ENCODE measurements at places on chromosomes 11 and 22.

DNA sequence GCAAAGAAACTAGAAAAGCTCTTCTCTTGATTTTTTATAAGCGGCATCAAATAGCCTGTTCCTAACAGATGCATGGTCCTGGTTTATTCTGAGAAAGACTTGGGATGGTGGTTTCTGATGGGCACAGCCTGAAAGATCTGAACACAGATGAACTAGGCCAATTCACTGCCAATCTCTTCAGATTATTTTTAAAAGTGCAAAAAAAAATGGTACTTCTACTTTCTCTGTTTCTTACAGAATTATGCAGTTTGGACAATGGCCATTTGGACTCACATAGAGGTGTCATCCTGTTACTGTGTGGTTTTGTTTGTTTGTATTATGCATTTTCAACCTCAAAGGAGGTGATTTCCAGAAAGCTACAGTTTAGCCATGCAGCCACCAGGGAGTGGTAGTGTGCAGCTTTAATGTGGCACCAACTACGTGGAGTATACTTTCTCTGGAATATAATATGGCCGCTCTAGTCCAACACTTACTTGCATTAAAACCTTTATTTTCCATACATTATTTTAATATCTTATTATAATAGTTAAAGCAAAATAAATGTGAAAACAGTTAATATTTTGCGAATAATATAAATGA lies 469.8 kb upstream of the KIRREL3 start:
- DNase-seq: no peak

DNA sequence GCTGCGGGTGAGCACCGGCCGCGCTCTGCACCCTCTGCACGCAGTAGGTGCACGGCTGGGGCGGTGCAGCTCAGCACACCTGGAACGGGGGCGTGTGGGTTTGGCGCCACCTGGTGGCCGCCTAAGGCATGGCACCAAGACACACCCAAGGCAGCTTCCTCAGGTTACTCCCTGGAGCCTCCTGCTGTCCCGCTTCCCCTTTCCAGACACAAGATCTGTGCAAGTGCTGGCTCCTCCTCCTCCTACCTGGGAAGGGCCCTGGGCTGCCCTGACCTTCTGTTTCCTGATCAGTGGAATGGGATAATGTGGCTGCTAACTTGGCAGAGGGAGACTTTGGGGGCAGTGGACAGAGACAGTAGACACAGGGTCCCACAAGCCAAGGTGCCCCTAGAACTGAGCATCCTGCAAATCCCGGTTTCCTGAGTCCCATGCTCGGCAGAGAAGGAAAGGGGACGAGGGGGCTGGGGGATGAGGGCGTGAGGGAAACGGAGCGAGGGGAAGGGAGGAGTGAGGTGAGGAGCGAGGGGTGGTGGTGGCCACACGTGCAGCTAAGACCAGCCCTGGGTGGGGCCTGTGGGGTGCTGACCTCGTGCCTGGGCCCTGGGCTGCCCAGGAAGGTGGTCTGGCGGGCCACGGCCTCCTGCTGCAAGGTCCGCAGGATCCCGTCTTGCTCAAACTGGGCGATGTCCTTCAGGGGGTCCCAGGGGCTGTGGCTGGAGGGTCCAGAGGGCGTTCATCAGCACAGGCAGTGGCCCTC lies 34.8 kb upstream of the CARS1 start:
- DNase-seq: peak; percentile 83

DNA sequence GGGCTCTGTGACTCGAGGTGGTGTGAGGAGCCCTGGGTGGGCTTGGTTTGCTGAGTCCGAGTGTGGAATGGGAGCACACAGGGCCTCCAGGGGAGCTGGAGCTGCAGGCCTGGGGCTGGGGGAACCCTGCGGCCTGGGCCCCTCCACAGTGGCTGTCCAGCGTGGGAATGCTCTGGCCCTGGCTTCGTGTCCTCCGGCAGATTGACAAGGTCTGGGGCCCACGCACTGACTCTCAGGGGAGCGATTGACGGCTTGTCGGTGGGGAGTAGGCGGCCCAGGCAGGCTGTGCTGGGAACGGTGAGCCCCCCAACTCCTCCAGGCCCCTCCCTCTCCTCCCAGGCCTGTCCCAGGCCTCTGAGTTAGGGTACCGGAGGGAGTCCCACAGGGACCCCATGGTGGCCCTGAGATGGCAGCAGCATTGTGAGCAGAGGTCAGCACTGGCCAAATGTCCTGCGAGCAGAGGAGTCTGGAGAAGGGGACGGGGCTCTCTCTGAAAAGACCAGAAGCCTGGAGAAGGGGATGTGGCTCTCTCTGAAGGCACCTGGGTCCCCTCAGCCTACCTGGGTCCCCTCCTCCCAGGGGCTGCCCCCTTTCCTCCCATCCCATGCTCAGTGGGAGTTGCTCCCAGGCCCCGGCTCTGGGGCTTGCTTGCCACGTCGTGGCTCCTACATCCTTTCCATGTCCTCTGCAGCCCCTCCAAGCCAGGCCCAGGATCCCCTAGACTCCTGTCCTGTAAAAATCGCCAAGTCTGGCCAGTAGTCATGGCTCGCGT lies 23.8 kb upstream of the MYEOV start:
- no peak for DNase-seq

DNA sequence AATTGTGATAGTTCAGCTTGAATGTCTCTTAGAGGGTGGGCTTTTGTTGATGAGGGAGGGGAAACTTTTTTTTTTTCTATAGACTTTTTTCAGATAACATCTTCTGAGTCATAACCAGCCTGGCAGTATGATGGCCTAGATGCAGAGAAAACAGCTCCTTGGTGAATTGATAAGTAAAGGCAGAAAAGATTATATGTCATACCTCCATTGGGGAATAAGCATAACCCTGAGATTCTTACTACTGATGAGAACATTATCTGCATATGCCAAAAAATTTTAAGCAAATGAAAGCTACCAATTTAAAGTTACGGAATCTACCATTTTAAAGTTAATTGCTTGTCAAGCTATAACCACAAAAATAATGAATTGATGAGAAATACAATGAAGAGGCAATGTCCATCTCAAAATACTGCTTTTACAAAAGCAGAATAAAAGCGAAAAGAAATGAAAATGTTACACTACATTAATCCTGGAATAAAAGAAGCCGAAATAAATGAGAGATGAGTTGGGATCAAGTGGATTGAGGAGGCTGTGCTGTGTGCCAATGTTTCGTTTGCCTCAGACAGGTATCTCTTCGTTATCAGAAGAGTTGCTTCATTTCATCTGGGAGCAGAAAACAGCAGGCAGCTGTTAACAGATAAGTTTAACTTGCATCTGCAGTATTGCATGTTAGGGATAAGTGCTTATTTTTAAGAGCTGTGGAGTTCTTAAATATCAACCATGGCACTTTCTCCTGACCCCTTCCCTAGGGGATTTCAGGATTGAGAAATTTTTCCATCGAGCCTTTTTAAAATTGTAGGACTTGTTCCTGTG lies 3.9 kb downstream of the MALAT1 start:
- no peak for DNase-seq

- no peak for DNase-seq
Measured at GRCh38 chr11:61793083-61793828, 545 bp downstream of the FEN1 start.

DNA sequence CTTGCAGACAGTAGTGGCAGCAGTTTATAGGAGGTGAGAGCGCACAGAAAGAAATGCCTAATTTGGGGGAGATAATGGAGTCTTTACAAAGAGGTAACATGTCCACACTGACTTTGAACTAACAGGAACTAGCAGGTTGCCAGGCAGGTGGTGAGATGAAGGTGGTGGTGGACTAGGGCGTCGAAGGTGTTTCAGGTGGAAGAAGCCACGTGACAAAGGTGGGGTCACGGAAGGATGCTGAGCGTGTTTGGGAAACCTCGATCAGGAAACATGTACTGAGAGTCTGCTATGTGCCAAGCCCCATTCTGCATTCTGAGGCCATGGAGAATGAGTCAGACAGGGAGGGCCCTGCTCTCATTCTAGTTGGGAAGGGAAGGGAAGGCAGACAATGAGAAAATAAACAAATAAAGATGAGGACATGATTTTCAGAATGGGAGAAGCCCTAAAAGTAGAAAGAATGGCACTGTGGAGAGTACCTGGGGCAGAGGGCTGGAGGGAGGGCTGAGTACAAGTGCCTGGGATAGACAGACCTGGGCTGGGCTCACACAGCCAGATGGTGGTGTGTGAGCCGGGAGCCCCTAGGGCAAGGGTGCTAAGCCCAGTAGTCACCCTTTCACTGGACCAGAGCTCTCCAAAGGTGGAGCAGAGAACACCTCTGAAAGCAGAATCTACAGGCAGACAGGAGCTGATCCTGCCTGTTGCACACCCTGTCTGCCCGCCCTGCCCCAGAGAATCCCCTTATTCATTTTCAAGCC lies 16.2 kb upstream of the NNMT start:
- DNase-seq: no peak

GRCh38 chr11:10933455-10934292 lies 75.8 kb upstream of the ZBED5 start:
- peak; percentile 86 for DNase-seq

DNA sequence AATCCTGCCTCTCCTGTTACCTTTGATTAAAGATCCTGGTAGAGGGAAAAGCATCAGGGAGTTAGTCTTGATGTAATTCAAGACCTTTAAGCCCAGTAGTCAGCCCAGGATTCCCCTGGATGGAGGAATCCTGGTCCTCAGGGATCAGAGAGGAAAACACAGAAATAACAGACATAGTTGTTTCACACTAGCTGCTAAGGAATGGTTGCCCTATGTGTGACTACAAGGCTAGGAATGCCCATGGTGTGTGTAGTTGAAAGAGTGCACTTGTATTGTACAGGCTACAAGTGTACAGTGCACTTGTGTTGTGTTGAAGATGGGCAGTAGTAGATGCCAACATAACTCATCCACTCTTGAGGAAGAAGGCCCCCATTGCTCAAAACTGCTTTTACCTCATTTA lies 226.8 kb downstream of the AASDHPPT start:
- no peak for DNase-seq

DNA sequence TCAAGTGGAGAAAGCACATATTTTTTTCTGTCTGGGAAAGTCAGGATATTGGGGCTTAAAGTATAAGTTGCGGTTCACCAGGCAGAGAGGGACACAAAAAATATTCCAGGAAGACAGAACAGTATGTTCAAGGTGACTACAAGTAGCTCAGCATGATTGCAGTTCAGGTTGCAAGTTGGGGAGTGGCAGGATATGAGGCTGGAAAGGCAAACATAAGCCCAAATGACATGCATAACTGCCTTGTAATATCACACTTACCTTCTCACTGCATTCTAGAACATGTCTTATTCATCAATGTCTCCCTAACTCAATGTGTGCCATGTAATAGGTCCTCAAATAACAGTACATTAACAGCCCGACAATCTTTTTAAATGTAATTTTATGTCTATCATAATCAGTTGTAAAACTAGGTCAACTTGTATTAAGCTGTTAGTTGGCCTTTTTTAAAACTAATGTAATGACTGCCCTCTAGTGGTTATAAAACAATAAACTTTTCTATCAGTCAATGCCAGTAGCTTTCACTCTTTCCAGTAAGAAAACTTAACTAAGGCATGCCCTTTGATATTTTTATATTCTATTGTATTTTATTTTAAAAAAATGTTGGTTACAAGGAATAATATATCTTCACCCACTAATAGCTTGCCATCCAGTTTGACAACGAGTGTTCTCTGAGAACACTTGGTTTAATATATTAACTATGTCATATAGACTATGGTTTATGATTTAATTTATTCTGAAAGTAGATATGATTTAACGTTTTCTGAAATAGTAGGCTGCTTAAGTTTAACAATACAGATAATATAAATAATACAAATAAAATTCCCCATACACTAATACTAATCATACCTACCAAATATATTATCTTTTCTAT lies 39.4 kb upstream of the CFAP300 start:
- no peak for DNase-seq

GRCh38 chr11:84471501-84471900 lies 1155.6 kb downstream of the DLG2 start:
- DNase-seq: no peak

- no peak for DNase-seq
Measured at GRCh38 chr11:100923555-100923954, 206.1 kb downstream of the PGR start.

DNA sequence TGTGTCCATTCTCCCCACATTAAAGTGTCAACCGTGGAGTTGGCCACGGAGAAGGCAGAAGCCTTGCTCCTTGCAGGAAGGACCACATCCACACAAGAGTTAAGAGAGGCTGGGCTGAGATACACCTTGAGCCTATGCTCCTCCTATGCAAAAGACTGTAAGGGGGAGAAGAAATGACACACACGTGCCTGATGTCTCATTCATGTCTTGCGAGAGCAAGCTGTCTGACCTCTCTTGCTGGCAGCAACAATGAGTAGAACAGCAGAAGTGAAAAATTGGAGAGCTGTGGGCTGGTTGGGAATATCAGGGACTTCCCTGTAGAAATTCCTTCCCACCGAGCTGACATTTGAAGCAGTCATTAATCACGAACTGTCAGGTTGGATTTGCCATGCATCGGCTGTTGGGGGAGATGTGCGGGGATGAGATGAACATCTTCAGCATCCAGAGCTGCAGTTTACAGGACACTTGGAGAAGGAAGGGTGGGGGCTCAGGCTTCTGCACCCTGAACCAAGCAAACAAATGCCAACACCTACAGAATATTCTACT lies 139.3 kb downstream of the MYO18B start:
- no peak for DNase-seq

DNA sequence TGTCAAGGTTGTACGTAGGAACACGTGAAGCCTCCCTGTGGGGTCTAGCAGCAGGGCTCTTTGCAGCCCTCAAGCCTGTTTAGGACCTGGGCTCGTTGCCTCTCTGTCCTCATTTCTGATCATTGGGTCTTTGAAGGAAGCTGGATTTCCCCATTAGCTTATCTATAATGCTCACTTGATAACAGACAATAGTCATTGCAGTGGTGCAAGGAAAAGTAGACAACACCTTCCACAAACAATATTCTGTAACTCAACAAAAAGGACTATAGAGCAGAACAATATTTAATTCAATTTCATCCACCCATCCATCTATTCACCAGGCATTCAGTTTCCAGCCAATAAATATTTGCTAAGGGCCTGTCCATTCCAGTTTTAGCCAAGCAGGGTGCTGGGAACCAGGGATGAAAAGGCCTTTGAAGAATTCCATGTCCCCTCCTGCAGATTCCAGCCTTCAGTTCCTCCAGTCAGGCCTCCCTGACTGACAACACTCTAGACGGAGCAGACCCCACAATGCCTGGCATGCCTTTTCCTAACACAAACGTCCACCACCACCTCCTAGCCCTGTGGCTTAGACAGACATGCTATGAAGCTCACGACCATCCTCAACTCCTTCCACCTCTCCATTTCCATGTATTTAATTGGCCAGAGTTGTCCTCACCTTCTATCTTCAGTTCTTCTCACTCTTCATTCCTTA lies 12.7 kb upstream of the POLD3 start:
- no peak for DNase-seq

- DNase-seq: peak; percentile 63
Measured at GRCh38 chr22:36385491-36386350, 2.0 kb downstream of the MYH9 start.

DNA sequence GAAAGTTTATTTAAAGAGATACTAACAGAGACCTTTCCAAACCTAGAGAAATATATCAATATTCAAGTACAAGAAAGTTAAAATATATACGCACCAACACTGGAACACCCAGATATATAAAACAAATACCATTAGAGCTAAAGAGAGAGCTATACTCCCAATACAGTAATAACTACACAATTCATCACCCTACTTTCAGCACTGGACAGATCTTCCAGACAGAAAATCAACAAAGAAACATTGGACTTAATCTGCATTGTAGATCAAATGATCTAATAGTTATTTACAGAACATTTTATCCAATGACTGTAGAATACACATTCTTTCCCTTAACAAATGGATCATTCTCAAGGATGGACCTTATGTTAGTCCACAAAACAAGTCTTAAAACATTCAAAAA lies 311.9 kb downstream of the METTL15 start:
- DNase-seq: no peak
